ENCODE measurements at places on chromosomes 16 and 17. TPM values are rescaled to one million over a fixed set of nuclear protein-coding genes. Genes with fewer than 3 reads are reported as not detected.

DNA sequence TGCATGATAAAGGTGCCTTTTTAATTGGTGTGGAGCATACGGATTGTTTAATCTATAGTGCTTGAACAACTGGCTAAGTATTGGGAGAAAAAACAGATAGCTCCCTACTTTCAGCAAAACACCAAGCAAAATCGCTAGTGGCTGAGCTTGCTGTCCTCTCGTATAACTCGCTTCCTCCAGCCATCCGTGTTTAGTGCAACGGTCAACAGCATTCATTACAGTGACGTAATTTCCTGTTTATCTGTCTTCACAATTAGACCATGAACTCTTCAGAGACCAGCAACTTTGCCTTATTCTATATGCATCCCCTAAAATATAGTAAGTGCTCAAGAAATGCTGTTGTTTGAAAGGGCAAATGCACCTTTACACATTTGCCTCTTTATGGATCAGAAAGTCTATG lies 511.9 kb downstream of the HAPSTR1 start:
- DNase-seq = no peak

CACNA1G gene
- under 0.01 TPM for total RNA-seq

C16orf92 gene
- not detected for total RNA-seq

DNA sequence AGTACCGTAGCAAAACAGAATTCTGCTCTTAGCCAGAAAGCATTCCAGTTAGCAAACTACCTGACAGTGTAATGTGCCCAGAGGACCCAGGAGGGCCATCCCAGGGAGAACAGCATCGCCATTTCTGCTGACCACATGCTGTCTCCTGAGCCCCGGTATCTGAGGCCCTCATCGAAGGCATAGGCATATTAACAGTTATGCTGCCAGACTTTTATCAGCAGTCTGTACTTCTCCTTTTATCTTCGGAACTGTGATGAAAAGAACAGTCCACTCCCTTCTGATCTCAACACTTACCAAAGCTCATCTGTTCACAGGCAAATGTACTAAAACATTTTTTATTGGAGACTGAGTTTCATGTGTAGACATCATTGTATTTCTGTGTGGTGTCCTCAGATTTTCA lies 236.4 kb downstream of the PRKCA start:
- no peak for DNase-seq

GRCh38 chr17:29292992-29293889 lies 707 bp downstream of the NUFIP2 start:
- peak; percentile 34 for DNase-seq

CCL1 gene
- not detected for total RNA-seq

USP31 gene
- total RNA-seq = 3.9 TPM

EME1 gene
- 8.9 TPM for total RNA-seq

GRCh38 chr16:68279726-68280558 lies 15.6 kb downstream of the SLC7A6 start:
- DNase-seq = no peak

GRCh38 chr17:2363851-2364762 lies 26.8 kb downstream of the SGSM2 start:
- no peak for DNase-seq

EARS2 gene
- total RNA-seq = 23.3 TPM

NUDT7 gene
- 3.9 TPM for total RNA-seq

DNA sequence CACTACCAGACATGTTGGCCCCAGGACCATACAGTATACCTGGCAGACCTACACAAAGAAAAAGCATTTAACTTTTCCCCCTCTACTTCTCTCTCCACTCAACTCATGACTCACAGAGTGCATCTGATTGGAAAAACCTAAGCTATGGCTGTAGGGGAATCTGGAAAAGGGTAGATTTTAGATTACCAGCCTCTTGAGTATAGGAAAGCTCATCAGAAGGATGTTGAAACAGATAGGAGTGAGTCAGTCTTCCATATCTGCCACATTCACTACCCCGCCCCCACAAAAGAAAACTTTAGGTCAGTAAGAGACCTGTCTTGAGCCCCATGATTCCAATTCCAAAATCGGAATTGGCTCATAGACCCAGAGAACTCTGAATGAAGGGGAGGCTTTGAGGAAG lies 12.3 kb downstream of the KRT9 start:
- DNase-seq = peak; percentile 41

CD300C gene
- not detected for total RNA-seq

- DNase-seq = no peak
Measured at GRCh38 chr16:72073560-72074230, 10.7 kb downstream of the HPR start.

- no peak for DNase-seq
Measured at GRCh38 chr17:76727745-76728456, 1.3 kb downstream of the METTL23 start.

DNA sequence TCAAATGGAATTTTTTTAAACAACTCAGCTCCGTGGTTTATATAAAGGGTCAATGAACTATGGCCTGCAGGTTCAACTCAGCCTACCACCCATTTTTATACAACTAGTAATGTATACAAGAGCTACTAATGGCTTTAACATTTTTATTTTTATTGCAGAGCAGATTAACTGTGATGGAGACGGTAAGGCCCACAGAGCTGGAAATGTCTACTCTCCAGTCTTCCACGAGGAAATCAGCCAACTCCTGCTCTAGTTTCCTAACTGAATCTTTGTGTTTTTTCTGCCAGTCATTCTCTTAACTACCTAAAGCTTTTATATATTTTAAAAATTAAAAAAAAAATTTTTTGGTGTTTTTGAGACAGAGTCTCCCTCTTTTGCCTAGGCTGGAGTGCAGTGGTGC lies 385.1 kb upstream of the MAF start:
- no peak for DNase-seq

DNA sequence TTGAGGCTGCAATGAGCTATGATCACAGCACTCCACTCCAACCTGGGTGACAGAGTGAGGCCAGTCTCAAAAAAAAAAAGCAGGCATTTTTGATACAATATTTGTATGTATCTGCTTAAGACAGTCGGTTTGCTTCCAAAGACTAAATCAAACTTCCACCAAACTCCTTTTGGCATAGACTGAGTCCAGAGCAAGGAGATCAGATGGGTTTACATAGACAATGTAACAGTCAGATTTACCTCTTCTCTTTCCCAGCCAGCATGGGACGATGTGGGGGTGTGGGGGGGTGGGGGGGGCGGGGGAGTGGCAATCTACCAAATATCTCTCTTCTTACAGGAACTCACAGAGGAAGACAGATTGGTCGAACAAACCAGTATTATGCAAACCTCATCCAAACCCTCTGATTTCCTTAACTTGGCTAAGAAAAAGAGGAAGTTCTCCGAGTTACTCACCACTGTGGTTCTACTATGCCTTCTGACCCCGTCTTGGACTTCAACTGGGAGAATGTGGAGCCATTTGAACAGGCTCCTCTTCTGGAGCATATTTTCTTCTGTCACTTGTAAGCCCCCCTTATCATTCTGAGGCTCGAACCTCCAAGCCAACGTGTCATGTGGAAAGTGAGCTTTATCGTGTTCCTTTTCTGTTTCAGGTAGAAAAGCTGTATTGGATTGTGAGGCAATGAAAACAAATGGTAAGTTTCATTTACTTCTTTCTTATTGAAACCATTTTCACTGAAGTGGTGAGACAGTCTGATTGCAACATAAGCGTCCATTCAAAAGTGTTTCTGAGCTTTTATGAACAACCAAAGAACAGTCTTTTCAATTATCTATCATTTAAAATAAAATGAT lies at the start of gene MILR1:
Gene MILR1 (plus strand): TSS at position 451 of the 848 bp plus-strand sequence. CDS start 54 bp downstream, at position 505.
- peak; percentile 65 for DNase-seq

DNA sequence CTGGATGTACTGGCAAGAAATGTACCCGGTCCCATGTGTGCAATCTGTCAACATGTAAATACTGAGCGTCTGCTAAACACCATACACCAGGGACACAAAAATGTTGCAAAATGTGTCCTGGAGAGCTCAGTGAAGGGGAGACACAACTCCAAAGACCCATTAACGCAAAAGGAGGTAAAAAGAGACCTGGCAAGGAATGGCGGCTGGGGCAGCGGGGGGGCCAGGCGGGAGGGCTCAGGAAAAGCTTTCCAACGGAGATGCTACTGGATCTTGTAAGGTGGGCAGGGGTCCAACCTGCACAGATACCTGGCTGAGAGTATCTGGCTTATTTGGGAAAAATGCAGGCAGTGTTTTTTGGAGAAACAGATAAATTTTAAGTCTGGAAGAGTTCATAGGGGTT lies 40.7 kb downstream of the ADCY9 start:
- DNase-seq = no peak

DNA sequence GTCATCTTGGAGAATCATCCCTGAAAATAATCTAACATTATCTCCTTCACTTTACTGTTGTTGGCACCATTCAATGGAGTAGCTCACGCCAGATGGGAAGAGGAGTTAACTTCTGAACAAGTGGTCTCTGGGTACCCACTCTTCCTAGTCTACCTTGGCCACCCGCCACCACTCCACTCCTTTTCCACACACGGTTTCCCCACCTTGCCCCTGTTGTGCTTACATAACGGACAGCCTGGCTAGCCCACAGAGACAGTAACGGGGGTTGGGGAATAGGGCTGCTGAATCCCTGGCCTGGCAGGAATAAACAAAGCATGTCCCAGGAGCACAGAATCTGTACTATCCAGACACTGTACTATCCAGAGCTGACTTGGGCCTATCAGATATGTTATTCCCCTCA lies 3.6 kb upstream of the MXRA7 start:
- no peak for DNase-seq

GRCh38 chr17:7573324-7574080 lies 5.9 kb upstream of the CD68 start:
- peak; percentile 90 for DNase-seq

CMTM1 gene
- total RNA-seq = 1.7 TPM
